ENCODE measurements at places on chromosomes 1 and 21. TPM values are rescaled to one million over a fixed set of nuclear protein-coding genes. Genes with fewer than 3 reads are reported as not detected.

Gene IVL
- total RNA-seq: 0.09 TPM

Gene RYR2
- 0.05 TPM for total RNA-seq

Gene HES2
- total RNA-seq: 5.2 TPM

Gene CACNA1E
- total RNA-seq: under 0.01 TPM

Gene ADGRB2
- 5.6 TPM for total RNA-seq

Gene CDA
- total RNA-seq: 43.0 TPM

Gene OR10J4
- total RNA-seq: not detected

Gene SIM2
- total RNA-seq: 4.8 TPM

Gene ERVH48-1
- 0.04 TPM for total RNA-seq

Gene OR2L2
- not detected for total RNA-seq

Gene BCAN
- not detected for total RNA-seq

Gene SPRR1B
- total RNA-seq: not detected

Gene CFAP45
- total RNA-seq: 0.75 TPM

Gene GJB4
- 0.11 TPM for total RNA-seq

Gene KIAA0040
- 1.1 TPM for total RNA-seq

Gene IL24
- total RNA-seq: 0.50 TPM

Data from A549 treated with dexamethasone at 1 μM for 4 hours (cell line).